Activated CD4-positive, alpha-beta T cell treated with anti-CD3 and anti-CD28 coated beads, Interleukin-2, amount 10 ng/mL, durations not matched to agents 7 days and 5 days (primary cell): ENCODE measurements at places on chromosomes 11 and 22. TPM values are rescaled to one million over a fixed set of nuclear protein-coding genes. Genes with fewer than 3 reads are reported as not detected.

GRCh38 chr11:27319072-27319471 is 43.9 kb downstream of the CCDC34 start:
- H3K4me3 ChIP-seq = no peak overlapping the region
- peaks cover 4% of the 10 kb centered on the region for H3K4me1 ChIP-seq
- H3K36me3 ChIP-seq = no peaks in the 10 kb centered on the region

The C22orf31 gene
- total RNA-seq = not detected

The B3GAT1 gene
- 1.4 TPM for total RNA-seq

DNA sequence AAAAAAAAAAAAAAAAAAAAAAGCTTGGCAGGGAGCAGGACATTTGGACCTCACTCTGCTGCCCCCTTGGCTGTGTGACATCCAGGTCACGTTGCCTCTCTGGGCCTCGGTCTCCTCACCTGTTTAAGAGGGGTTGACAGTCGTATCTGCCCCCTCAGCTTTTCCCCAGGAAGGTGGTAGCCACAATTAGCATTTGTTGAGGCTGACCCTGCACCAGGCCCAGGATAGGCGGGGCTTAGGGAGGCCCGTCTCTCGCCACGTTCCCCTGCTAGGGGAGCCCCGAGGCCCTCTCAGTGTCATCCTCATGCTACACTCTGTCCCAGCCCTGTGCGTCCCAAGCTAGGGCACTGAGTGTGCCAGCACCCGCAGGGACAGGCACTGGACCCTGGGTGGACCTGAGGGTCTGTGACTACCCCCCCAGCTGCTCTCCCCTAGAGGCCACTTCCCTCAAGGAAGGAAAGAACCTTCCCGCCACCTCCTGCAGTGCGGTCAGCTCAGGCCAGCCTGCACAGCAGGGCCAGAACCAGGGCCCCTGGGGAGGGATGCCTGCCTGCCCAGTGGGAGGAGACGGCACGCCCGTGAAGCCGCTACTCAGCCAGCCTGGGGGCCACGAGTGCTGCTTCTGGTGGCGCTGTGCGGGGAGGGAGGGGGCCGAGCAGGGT is 38.5 kb upstream of the PPARA start:
- no peaks in the 10 kb centered on the region for H3K4me1 ChIP-seq
- no peaks in the 10 kb centered on the region for H3K27me3 ChIP-seq
- H3K4me3 ChIP-seq = no peak overlapping the region
- no peaks in the 10 kb centered on the region for H3K36me3 ChIP-seq

The CDON gene
- total RNA-seq = 3.4 TPM

The CABP4 gene
- 2.6 TPM for total RNA-seq

The GSTT2B gene
- not detected for total RNA-seq

The PYGM gene
- 3.9 TPM for total RNA-seq
